Progenitor cell of endocrine pancreas (in vitro differentiated cells): ENCODE measurements at places on chromosomes 4 and X. TPM values are rescaled to one million over a fixed set of nuclear protein-coding genes. Genes with fewer than 3 reads are reported as not detected.

Gene CTAG1B
- not detected in 2 replicates for total RNA-seq

Gene ANXA10
- not detected in 2 replicates for total RNA-seq

GRCh38 chr4:175970072-175970471 is 95.6 kb upstream of the WDR17 start:
- no peak for DNase-seq

DNA sequence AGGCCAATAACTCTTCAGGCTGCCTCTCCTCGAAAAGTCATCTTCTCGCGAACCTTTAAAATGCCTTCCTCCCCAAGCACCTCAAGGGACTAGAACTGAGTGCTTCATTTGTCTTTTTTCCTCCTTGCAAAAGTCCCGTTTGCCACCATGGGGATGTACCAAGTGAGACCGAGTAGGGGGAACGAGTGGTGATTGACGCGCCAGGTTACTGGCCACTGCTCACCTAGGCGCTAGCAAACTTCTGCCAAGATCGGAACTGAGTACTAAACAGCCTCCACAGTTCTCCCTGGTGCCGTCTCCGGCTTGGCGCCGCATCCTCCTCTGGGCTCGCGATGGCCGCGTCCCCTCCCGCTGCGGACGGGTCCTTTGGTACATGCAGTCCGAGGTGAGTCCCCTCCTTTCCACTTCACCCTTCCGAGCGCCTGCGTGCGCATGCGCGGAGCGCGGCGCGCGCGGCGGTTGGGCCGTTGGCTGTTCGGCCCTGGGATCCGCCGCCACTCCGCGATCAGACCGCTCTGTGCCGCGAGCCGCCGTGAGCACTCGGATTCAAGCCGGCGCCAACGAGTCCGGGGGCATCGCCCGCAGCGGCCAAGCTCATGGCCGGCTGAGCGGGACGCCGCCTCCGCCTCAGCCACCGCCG is at the start of gene CDK16:
Gene CDK16 (plus strand): TSS at position 402 of the 640 bp plus-strand sequence. CDS start 4,877 bp downstream, outside the sequence.
- peak; percentile 75 for DNase-seq

DNA sequence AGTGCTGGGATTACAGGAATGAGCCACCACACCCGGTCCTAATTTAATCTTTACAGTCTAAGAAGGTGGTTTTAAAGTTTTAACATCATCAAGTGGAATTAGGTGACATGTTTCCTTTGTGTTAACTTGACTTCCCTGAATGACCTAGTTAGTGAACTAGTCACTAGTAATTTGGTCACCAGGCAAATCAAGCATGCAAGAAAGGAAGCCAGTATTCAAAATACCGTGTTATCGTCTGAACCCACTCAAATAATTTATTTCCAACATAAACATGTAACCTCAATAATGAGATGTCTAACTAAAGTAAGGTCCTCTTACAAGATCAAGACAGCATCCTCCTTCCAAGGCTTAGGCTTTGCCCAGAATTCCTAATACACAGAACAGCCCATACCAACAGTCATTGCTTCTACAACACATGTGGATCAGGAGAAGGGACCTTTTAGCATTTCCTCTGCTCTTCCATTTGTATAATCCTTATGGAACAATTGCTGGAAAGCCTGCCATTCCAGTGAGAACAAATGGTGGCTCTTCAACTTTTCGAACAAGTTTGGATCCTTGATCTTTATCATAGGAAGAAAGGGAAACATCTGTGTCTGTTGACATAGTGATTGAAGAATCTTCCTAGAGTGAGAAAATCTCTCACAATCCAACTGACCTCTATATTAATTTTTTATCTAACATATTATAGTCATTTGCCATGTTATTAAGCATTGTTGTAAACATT is 97.2 kb downstream of the ANXA3 start:
- DNase-seq = no peak

- DNase-seq = no peak
Observed at GRCh38 chr4:124019749-124020549, 623.4 kb downstream of the SPRY1 start.

GRCh38 chr4:21002286-21002685 is 302.0 kb downstream of the PACRGL start:
- DNase-seq = no peak

GRCh38 chr4:48557478-48557877 is 67.4 kb downstream of the ZAR1 start:
- no peak for DNase-seq

DNA sequence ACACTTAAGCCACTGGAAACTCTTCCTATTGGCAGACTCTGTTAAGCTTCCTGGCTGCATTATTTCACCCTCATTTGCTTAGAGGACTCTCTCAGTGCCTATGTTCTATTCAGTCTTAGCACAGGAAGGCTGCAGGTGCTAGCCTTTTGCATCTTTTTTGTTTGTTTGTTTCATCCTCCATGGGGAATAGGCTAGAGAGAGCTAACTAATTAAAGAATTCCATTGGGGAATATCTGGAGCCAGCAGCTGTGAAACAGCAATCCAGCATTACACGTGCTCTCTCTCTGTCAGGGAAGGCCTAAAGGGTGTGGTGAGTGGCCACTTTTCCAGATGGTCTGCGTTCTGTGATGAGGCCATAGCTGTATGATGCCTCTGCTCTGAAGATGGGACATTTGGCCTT is 633.6 kb downstream of the SPRY1 start:
- no peak for DNase-seq

DNA sequence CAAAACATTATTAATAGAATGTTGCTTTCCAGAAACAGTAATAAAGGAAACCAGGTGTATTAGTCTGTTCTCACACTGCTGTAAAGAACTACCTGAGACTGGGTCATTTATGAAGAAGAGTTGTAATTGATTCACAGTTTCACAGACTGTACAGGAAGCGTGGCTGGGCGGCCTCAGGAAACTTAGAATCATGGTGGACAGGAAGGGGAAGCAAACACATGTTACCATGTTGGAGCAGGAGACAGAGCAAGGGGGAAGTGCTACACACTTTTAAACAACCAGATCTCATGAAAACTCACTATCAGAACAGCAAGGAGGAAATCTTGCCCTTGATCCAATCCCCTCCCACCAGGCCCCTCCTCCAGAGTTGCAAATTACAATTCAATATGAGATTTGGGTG is 815.8 kb downstream of the TRIML1 start:
- no peak for DNase-seq
